ENCODE measurements at places on chromosomes 3 and 15. TPM values are rescaled to one million over a fixed set of nuclear protein-coding genes. Genes with fewer than 3 reads are reported as not detected.
A peak's percentile ranks its signal among the peaks of the same experiment; 100 is the strongest.

- DNase-seq, result no peak
Observed at GRCh38 chr15:58135511-58136174, 2.5 kb upstream of the AQP9 start.

- DNase-seq, result no peak
Observed at GRCh38 chr3:18712713-18713576, 287.8 kb upstream of the SATB1 start.

DNA sequence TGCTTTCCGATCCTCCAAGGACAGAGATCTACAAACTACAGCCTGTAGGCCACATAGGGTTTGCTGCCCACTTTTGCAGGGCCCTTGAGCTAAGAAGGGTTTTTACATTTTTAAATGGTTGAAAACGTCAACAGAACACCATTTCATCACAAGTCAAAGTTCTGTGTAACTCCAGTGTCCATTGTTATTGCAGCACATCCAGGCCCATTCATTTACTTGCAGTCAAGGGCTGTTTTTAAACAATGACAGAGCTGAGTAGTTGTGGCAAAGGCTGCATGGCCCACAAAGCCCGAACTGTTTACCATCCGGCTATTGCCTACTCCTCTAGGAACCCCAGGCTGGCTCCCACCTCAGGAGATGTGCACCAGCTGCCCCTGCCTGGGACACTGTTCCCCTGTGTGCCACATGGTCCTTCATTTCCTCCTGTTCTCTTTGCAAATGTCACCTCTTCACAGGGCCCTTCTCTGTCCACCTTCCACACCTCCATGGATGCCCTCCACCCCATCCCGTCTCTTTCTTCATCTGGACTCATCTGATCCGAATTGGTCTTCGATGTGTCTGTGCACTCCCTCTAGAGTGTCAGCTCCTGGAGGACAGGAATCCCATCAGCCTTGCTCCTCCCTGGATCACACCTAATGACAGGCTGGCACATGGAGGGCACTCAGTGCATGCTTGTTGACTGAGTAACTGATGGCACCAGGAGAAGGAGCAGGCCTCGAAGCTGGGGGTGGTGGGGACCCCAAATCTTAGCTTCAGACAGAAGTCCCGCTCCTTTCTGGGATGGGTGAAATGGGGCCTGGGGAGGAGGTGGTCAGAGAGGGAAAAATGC, 69.5 kb upstream of the IQSEC1 start:
- no peak for DNase-seq

- peak; percentile 72 for DNase-seq
Observed at GRCh38 chr3:27568393-27568792, 84.2 kb upstream of the SLC4A7 start.

The ITPKA gene
- polyA plus RNA-seq, result 12.1 TPM

The GOLGA8S gene
- polyA plus RNA-seq, result 15.5 TPM

DNA sequence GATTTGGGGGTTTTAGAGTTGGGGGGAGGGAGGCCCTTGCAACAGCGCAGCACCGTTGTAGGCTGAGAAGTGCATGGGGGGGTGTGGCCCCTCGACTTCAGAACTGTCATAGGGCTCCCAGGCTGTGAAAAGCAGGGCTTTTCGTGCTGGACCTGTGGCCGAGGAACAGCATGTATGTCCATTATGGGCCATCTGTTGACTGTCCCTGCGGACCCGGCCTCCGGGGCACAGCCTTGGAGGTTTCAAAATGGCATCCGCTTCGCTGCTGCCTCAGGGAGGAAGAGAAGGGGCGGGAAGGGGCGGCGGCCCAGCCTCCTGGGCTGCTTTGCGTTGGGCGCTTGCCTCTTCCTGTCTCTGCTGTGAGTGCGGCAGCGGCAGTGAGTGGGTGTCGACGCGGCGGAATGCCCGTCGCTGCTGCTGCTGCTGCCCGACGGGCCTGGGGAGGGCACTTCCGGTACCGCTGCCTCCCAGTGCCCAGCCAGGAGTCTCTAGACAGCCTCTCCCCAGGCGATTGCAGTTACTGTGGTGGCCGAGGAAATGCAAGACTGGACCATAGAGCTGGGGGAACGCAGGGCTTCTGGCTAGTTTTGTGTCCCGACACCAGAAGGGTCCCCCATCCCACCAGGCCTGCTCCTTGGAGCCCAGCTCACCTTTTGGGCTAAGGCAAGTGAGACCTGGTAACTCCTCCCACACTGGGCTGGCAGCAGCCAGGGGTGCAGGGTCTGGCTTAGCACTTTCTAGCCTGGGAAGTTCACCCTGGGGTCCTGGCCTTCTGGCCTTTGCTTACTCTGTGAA, 1.9 kb downstream of the GNAI2 start:
- peak; percentile 91 for DNase-seq

The ACSBG1 gene
- 12.2 TPM for polyA plus RNA-seq

GRCh38 chr15:62612771-62613170, 429.8 kb upstream of the TPM1 start:
- no peak for DNase-seq

The SMAD6 gene
- 3.2 TPM for polyA plus RNA-seq

DNA sequence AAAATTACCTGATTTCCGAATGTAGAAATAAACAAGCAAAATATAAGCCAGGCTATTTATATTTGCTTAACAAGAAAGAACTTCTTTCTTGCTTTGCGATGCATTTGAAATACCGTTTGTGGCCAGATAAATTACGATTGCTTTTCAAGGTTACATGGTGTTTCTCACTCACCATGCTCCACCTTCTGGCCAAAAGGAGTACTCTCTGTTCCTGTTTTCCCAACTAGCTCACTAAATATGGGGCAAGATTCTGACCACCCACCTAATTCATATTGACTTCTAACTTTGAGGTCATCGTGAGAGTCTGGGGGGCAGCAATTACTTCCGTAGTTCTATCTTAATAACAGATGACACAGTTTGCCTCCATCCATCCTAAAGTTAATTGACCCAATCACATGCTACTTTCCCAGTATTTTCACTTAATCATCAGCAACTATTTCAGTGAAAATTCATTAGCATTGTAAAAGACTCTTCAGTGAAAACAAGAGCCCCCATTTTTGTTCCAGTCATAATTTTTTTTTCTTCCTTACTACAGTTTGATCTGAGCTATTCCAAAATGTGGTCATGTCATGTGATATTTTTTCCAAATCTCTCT, 25.9 kb downstream of the ACP3 start:
- peak; percentile 71 for DNase-seq

Measured in testis (tissue), 5 donors.